GOT3 (cell line): ENCODE measurements at places on chromosomes 5 and 9.

DNA sequence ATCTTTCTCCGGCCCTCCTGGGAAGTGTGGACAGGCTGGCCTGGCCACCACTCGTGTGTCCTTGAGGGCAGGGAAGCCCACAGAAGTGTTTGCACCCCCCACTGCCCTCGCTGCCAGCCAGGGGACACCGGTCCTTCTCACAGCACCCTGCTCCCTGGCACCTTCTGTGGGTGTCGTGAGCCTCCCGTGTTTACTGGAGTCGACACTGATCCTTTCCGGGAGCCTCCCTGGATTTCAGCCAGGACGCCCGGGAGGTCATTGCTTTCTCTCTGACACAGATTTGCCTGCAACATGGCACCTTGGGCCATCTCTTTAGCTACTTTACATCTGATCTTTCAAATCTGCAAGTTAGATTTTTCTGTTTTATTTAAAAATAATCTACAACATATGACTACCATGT, 120.4 kb upstream of the CACNA1B start:
- DNase-seq, result no peak

GRCh38 chr5:91141642-91142041, 241.5 kb downstream of the ARRDC3 start:
- DNase-seq, result no peak

- no peak for DNase-seq
Observed at GRCh38 chr9:18437315-18438201, 36.4 kb upstream of the ADAMTSL1 start.

GRCh38 chr9:19694601-19695000, 94.2 kb downstream of the SLC24A2 start:
- no peak for DNase-seq

DNA sequence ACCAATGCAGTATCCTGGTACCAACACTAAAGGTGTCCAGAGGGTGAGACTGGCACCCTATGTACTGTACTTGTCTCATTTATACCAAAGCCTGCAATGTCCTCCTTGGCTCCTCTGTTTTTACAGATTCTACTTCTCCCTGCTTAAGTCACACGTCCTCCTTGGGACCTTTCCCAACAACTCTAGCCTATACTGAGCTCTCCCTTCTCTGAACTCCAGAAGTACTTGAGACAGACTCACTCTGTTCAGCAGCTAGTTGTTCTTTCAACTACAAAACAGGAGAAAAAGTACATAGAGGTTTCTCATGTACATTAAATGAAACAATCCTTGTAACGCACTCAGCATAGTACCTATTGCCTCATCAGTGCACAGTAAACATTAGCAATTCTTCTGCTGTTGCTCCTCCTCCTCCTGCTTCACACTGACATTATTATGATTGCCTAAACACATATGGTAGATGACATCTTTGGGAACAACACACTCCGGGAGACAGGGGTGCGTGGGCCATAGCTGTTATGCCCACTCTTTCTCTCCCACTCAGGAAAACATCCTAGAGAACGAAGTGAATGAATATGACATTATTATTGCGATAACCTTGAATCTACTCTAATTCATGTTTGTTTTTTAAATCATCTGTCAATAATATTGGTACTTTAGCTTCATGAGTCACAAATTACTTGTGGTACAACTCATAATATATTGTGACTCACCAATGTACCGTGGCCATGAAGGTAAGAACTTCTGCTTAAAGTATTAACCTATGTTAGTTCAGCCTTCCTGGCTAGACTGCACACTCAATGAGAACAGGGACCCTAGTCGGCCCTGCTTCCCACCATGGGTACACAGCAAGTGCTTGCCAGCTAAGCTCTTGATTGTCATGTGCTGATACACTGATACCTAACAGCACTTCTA, 180.3 kb upstream of the ADRA1B start:
- DNase-seq, result no peak

GRCh38 chr9:127126971-127127370, 4.5 kb upstream of the ANGPTL2 start:
- no peak for DNase-seq

- DNase-seq, result no peak
Observed at GRCh38 chr5:160931283-160931682, 79.3 kb upstream of the ATP10B start.

DNA sequence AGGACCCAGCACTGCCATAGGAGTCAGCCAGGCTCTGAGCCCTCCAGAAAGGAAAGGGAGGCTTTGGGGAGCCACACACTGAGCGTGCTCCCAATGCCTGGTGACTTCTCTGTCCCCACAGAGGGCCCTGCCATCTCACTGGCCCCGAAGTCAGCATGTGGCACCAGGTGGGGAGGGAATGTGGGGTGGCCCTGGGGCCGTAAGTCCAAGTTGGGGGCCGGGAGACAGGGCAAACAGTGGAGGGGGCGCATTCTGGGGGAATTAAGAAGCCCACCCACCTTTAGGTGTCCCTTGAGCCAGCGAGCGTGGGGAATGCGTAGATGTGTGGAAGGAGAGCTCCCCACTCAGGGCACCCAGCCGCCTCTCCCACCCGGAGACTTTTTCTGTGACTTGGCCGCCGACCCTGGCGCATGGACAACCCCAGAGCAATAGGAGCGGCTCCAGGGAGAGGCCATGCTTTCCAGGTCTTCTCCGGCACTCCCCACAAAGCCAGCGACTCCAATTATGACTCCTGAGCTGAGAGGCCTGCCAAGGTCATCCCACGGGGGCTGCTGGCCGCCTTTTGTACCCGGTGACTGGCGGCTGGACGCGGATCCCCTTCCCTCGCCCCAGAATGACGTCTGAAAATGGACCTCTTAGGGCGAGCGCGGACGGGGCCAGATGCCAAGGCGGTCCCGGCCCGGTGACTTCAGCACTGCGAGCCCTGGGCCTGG, 9.8 kb downstream of the IRX1 start:
- DNase-seq, result no peak

DNA sequence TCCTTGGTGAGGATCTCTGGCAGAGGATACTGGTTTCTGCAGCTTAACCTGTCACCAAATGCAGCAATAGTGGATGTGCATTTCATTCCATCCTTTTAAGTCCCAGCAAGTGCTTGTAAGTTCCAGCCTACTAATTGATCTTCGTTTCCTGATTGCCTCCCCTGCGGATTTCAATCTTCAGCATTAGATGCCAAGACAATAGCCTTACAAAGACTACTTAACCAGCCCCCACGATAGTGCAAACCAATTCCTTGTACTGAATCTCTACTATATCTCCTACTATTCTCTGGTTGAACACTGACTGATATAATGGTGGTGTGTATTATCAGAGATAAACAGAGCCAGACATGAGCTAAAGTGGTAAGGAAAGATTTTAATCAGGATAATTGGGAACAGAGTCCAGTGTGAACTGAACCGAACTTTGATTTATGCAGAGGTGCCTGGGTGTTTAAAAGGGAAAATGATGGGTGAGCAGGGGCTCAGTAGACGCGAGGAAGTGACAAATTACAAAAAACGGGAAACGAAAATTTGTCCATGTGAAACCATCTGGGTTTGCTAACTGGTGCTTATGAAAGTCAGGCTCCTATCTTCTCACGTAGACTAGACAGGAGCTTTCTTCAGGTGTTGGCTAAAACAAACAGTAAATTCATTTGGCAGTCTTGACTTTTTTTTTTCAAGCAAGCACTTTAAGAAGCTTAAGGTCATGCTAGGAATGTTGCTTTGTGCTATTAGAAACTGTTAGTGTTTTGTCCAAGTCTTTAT, 106.9 kb upstream of the ST8SIA4 start:
- DNase-seq, result no peak

DNA sequence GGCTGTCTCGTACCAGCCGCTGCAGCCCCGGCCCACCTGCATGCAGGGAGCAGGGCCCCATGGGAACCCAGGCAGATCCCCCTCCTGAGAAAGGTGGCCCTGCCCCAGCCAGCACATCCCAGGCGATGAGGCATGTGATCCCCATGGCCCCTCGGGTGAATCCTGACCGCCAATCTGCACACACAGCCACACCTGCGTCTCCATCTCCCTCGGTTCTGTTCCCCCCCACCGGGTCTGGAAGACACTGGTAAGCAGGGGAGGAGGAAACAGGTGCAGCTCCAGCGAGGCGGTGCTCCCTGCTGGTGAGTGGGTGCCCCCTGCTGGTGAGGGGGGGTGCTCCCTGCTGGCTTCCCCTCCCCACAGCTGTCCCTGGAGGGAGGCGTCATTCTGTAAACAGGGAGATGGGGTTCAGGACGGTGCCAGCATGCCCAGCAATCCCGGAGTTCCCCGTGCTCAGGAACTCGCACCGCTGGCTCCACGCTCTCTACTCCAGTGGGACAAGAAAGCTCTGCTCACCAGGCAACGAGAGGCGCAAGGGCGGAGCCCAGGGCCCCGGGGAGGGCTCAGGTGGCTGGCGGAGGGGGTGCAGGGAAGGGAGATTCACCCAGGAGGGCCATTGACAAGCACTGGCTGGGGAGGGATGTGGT, 28.4 kb upstream of the SLC12A7 start:
- no peak for DNase-seq

GRCh38 chr5:42811591-42812446, at the start of gene SELENOP:
Gene SELENOP (minus strand): TSS chr5:42811892. CDS start chr5:42808353, 3,539 bp downstream.
- no peak for DNase-seq
